CD4-positive, alpha-beta T cell treated with Interleukin-1 beta for 1 hour (primary cell): ENCODE measurements at places on chromosomes 7 and 10.

GRCh38 chr10:75694269-75694668, 262.8 kb downstream of the LRMDA start:
- no peak for DNase-seq

DNA sequence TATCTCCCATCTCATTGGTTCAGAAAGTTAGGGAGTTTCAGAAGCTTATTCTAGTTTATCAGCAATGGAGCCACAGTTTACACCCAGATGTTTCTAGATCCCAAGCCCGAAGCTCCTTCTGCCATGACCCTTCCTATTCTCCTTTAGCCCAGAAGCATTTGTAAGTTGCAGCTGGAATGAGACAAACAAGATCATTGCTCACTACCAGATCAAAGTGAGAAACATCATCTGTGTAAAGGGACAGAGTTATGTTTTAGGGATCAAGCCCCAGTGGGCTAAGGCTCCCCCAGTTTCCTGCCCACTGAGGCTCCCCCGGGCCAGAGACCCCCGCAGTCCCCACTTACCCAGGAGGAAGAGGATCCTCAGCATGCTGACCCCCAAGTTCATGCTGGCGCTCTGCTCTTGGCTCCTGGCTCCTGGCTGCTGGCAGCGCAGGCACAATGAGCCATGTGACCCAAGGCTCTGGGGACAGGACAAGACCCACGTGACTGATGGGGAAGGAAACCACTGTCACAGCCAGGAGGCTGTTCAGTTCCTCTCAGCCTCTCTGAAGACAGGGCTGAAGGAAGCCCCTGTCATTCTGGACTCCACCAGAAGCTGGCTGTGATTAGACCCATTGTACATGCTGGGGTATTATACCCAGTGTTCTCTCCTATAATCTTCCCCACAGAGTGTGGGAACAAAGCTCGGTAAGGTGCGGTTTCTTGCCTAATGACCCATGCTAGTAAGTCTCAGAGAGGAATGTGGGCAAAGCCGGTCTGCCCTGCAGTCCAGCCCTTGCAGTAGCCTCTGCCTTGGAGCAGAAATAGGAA, at the start of gene TMEM273:
TMEM273 (minus strand) TSS at position 442 of the 812 bp plus-strand sequence; CDS start at position 387, 55 bp downstream.
- DNase-seq: peak; percentile 53

DNA sequence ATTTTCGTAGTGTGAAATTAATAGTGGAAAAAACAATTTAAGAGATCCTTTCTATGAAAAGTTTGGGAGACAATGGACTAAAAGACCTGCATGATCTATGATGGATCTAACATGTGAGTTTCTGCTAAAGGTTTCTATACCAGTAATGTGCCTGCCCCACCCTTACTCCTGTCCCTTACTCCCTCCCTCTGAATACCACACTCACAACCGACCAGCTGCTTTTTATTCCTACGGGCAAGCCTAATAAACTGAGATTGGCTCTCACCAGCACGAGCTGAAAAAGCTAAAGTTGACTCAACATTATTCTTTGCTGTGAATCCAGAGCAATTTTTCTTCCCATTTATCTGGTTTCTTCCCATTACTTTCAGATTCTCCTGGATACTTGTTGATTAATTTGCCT, 17.8 kb upstream of the REEP3 start:
- no peak for DNase-seq

GRCh38 chr10:72107325-72108003, 19.1 kb upstream of the SPOCK2 start:
- DNase-seq: peak; percentile 60

- no peak for DNase-seq
These were observed 285.5 kb downstream of the TWIST1 start for GRCh38 chr7:18831943-18832342.

GRCh38 chr7:8133188-8133848, 128.6 kb downstream of the ICA1 start:
- no peak for DNase-seq

- DNase-seq: no peak
These were observed 23.9 kb upstream of the CYCS start for GRCh38 chr7:25148772-25149575.

GRCh38 chr10:32773105-32773504, 184.9 kb downstream of the ITGB1 start:
- no peak for DNase-seq

- DNase-seq: no peak
These were observed 86.3 kb downstream of the PLPP4 start for GRCh38 chr10:120543291-120543690.

GRCh38 chr7:155296006-155296787, 1.5 kb upstream of the INSIG1 start:
- no peak for DNase-seq

DNA sequence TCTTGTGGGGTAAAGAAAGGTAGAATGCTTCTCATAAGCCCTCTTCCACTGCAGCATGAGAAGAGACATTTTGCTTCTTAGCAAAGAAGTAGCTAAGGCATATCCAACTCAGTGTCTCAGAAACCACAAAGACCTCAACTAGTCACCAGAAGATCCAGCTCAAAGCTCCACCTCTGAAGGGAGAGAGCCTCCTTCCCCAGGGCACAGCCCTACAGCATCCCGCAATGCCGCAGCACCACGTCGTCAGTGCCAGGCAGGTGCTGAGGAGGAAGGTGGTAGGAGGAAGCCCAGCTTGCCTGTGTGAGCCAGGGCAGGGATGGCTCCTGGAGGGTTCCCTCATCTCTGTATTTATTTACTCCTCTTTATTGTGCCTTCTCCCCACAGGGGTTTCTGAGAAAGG, 385.6 kb upstream of the NPVF start:
- no peak for DNase-seq

DNA sequence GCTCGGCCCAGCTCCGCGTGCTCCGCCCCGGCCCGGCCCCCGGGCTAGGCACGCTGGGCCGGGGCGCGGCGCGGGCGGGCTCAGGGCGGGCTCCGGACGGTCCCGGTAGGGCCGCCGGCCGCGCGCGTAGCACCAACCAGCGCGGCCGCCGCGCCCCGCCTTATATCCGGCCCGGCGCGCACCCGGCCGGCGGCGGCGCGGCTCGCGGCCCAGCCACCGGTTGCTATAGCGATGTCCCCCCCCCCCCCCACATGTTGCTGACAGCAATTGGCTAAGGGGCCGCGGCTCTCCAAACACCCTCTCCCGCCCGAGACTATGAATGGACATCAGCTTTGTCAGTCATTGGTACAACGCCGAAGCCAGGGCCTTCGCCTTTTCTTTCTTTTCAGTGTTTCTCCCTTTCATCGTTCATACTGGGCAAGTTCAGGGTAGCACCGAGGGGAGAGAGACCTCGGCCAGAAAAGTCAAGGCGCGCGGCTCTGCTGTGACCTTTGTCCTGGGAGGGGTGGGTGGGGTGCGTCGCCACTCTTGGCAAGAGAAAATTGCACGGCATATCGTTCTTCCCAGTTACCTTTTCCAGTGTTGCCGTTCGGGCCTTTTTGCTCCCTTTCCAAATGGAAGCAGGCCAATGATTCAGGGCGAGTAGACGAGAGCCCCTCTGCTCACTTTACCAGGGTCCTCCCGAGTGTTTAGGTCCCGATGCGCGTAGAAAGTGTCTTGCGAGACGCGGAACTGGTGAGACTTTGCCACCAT, 354.2 kb downstream of the DNAJB6 start:
- DNase-seq: no peak

DNA sequence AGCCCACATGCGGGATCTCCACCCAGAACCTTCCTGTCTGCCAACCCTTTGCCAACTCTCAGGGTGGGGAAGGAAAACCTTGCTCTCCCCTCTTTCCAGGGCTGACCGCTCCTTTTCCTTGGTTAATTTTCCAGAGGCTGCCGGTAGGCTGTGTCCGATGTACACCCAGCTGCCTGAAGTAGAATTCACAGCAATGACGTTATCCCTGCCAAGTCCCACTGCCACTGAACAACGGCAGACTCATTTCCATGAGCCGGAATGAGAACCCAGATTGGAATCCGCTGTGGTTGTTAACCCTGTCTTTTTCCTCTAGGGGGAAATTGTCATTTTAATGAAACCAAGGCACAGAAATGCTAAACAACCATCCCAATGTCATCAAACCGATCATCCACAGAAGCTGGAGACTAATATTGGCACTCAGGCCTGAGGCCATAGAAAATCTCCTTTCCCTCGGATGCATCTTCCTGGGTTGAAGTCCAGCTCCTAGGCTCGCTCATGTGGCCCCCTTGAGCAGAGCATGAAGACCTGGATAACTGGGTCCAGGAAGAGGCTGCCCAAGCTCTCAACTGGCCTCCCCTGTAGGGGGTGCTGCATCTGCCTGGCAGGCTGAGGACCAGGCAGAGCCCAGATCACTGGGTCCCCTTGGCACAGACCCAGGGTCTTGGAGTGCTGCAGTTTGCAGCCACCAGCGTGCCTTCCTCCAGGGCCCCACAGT, 30.4 kb downstream of the KLRG2 start:
- DNase-seq: no peak

DNA sequence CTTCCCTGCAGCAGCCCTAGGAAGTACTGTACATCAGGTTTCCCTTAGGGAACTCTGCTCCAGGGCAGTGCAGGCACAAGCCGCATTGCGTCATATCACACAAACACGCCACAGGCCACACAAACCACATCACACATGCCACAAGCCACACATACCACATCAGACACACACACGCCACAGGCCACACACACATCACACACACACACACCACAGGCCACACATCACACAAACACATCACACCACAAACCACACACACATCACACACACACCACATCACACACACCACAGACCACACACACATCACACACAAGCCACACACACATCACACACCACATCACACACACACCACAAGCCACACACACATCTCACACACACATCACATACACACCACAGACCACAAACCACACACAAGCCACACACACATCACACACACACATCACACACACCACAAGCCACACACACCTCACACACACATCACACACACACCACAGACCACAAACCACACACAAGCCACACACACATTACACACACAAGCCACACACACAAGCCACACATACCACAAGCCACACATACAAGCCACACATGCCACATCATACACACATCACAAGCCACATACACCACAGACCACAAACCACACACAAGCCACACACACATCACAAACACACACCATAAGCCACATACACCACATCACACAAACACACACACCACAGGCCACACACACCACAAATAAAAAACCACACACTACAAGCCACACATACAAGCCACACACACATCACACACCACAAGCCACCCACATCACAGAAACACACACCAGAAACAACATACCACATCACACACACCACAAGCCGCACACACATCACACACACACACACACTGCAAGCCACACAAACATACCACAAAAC, 53.4 kb downstream of the TMEM209 start:
- DNase-seq: peak; percentile 62

GRCh38 chr7:111364413-111364812, 197.9 kb downstream of the IMMP2L start:
- no peak for DNase-seq

DNA sequence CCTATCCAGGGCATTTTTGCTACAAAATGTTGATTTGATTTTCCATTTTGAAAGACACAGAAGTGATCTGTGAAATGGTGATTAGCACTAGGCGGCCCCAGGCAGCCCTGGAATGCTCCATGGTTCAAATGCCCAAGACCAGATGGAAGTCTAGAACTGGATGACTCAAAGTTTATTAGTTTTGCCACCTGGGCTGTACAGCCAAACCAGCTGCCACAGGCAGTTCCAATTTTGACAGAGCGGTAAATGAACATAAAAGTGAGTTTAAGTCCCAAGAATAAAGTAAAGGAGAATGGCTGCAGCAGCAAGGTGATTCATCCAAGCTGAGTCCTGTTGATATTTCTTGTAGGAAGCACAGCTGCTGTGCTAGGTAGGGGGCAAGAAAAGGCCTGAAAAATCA, 180.5 kb downstream of the SUGCT start:
- no peak for DNase-seq

DNA sequence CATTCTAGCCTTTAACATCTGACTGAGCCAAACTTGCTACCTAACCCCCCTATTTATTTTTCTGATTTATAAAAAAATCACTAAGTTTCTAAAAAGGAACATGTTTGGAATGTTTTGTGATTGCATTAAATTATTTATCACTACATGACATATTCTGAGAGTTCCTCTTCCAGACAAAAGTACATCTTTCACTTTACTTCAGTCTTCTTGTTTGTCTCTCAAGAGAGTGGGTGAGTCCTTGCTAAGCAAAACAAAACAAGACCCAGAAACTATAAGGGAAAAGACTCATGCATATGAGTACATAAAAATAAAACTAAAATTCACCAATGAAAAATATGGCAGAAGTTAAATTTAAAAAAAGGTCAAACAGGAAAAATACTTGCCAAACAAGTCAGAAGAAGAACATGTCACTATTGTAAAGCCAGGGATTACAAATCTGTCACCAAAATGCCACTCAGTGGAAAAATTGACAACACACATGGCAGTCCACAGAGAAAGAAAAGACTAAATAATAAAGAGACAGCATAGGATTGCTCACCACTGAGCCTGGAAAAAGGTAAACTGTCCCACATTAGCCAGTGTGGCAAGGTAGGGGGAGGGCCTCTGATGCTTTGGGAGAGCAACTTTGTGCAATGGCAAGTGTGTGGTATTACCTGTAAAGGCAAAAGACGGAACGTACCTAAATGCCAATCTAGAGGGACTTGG, 166.7 kb upstream of the ZNF32 start:
- no peak for DNase-seq

- DNase-seq: no peak
These were observed 76.9 kb downstream of the PARP12 start for GRCh38 chr7:139985811-139986210.

DNA sequence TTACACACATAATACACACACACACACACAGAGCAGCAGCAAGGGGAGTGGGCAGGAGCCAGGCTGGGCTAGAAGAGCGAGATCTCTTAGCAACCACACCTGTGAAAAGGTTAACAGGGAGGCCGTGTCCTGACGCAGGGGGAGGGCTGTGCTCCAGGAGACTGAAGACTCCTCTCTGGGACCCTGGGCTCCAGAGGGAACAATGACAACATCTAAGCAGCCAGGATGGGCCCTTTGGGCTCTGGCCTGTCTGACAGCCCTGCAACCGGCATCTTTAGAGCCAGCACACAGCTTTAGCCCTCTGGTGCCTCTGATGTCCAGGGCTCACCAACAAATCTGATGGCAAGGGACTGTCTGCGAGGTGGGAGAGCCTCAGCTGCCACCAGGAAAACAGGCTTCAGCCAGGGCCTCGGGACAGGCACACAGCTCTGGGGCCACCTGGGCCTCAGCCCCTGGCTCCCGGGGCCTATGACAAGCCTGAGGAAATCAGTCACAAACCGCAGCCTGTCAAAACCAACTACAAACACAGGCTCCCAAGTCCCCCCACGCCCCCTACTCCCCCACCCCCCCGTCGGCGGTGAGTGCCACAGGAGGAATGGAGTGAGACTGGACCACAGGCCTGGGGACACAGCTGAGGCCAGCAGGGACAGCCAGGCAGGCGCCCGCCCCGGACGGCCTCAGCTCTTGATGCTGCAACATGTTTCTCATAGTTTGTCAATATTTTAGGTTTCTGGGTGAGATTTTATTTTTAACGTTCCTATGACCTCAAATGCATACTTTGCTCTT, 102.8 kb downstream of the TNS3 start:
- DNase-seq: no peak

GRCh38 chr10:5814110-5815107, 1.2 kb upstream of the GDI2 start:
- no peak for DNase-seq
